Posterior vena cava (tissue), 2 donors: ENCODE measurements at places on chromosomes 3 and 15. TPM values are rescaled to one million over a fixed set of nuclear protein-coding genes. Genes with fewer than 3 reads are reported as not detected.

GRCh38 chr15:38512901-38513300 lies 51.7 kb downstream of the RASGRP1 start:
- DNase-seq, result no peak

DNA sequence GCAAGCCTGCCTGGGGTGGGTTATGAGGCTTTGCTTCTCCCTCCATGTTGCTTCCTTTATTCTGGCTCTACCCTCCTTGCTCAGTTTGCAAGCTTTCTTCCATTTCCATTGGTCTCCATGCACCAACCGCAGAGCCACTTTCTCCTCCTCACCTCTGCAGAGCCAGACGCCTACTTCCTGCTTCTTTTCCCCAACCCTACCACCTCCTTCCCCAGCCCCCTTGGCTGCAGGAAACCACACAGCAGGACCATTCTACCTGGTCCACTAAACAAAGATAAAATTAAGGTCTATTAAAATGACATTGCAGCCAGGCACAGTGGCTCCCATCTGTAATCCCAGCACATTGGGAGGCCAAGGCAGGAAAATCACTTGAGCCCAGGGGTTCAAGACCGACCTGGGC lies 10.0 kb upstream of the CAV3 start:
- no peak for DNase-seq

DNA sequence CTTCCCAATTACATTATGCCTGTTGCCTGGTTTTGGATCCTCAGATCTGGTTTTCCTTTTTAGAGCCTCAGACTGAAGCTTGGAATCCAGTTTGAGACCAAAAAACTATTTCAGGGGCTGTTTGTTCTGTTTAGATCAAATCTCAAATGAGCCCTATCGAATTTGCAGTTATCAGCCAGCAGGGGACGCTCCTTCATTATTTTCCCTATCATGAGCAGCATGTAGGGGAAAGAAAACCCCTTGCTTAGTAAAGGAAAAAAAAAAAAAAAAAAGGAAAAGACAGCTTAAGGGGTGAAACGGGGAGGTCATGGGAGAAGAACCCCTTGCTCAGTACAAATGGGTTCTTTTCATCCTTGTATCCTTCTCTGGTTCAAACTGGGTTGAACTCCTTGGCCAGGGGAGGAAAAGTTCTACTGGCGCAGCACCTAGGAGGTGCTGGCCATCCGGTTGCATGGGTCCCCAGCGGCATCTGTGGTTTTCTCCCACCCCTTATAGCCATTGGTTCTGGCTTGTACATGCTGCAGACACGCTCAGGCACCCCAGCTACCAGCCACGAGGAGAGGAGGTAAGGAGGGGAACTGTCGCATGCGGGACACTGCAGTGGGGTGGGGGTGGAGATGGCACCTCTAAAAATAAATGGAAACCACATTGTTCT lies 1375.1 kb upstream of the ALCAM start:
- DNase-seq, result no peak

GRCh38 chr3:45249391-45249790 lies 23.3 kb upstream of the TMEM158 start:
- no peak for DNase-seq

DNA sequence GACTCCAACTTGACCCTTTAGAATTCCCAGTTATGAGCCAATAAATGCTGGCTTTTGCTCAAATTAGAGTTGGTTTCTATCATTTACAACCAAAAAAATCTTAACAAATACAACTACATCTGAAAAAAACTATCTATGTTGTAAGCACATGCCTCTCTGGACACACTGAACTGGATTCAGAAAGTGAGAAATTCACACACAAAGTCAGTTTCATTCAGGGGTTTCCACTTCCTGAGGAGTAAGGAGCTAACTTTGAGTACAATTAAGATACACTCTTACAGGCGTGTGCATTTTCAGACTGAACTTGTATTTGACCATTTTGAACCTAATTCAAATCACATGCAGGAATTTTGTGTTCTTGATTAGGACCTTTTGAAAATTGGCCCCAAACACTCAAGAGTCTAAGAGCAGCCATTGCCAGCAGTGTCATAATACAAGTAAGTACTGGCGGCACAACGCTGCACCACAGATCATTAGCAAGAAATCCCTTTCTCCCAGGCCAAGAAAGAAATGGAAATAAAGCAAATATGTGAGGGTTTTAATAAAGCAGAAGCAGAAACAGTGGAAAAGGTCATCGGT lies 31.2 kb downstream of the LINS1 start:
- no peak for DNase-seq

CRABP1 gene
- total RNA-seq, result not detected

CLRN1 gene
- not detected for total RNA-seq
